ENCODE measurements at places on chromosomes 12 and 14.

DNA sequence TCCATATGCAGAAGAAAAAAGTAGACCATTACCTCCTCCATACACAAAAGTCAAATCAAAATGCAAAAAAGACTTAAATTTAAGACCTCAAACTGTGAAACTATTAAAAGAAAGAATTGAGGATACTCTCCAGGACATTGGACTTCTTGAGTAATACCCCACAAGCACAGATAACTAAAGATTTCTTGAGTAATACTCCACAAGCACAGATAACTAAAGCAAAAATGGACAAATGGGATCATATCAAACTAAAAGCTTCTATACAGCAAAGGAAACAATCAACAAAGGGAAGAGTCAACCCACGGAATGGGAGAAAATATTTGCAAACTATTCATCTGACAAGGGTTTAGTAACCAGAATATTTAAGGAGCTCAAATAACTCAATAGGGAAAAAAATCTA, 427.9 kb downstream of the CCDC91 start:
- no peak for DNase-seq

GRCh38 chr12:74689071-74689655, 151.5 kb downstream of the ATXN7L3B start:
- peak; percentile 52 for DNase-seq

DNA sequence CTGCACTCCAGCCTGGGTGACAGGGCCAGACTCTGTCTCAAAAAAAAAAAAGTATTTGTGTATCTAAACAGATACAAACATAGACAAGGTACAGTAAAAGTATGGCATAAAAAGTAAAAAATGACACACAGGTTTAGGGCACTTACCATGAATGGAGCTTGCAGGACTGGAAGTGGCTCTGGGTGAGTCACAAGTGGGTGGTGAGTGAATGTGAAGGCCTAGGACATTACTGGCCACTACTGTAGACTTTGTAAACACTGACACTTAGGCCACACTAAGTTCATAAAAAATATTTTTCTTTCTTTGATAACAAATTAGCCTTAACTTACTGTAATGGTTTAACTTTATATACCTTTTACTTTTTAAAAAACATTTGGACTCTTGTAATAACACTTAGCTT, 38.0 kb upstream of the EIF5 start:
- DNase-seq: no peak

DNA sequence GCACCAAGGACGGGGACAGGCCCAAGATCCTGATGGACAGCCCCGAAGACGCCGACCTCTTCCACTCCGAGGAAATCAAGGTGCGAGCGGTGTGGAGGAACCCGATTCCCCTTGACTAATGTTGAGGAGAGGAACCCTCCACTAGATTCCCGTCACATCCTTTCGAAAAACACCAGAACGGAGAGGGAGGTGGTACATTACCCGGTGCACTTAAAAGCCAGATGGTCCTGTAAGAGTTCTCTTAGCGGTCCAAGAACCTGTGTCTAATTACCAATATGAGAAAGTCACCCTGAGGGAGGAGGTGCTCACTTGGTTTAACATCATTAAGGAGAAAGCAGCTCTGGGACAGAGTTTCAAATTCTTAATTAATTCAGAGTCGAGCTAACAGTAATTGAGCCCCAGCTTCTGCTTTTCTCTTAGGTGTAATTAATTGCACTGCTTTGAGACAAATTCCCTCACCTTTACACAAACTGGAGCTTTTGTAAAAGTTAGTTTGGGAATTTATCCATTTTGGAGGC, 450 bp downstream of the PRKAB1 start:
- no peak for DNase-seq

GRCh38 chr12:43826681-43827080, 9.2 kb upstream of the TMEM117 start:
- peak; percentile 7 for DNase-seq

- DNase-seq: no peak
These were observed 207.1 kb downstream of the ANO4 start for GRCh38 chr12:101001669-101002068.

DNA sequence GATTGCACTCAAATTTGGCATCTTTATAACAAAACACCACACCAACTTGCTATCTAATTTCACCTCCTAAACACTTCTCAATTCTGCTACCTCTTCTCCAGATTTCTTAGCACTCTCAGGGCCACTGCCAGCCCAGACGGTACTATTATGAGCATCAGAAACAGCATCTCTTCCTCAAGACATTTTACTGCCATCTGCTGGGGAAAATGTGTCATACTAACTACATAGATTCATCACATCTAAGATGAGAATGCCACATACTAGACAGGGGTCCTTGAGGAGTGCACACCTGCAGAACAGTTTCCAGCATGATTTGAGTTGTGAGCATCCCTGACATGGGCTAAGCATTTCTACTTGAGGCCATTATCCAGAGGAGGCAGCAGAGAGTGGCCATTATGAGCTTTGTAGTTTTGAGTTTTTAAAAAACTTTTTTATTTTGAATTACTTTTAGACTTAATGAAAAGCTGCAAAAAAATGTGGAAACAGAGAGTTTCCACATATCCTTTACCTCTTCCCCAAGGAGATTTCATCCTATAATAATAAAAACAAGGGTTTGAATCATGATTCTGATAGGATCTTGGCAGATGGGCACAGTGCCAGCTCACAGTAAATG, 15.1 kb upstream of the GRIP1 start:
- peak; percentile 79 for DNase-seq

DNA sequence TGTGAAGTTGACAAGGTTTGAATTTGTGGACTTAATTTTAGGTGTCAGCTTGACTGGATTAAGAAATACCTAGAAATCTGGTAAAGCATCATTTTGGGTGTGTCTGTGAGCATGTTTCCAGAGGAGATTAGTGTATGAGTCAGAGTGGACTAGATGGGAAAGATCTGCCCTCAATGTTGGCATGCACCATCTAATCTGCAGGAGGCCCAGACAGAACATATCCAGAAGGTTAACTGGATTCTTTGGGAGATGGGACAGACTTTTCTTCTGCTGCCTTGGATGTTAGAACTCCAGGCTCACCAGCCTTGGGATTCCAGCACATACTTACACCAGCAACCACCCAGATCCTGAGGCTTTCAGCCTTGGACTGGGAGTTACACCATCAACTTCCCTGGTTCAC, 14.1 kb downstream of the SGPP1 start:
- peak; percentile 45 for DNase-seq

DNA sequence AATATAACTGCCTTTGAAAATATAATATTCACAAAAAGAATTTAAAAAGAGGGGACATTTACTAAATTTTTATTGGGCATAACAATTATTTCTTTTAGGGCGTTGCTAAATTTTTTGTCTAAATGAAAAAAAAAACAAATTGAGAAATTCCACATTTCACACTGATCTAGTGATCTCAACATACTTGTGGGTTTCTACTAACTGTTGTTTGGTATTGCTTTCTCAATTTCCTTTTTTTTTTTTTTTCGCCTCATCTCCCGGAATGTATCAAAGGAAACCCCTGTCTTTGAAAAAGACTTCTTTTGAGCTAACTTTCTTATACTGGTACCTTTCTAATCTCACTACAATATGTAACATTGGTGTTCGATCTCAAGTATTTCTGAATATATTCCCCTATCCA, at the start of gene CLEC4D:
TSS of gene CLEC4D (plus strand) at position 248 of the 400 bp plus-strand sequence. CDS start 230 bp downstream, outside the sequence.
- no peak for DNase-seq

DNA sequence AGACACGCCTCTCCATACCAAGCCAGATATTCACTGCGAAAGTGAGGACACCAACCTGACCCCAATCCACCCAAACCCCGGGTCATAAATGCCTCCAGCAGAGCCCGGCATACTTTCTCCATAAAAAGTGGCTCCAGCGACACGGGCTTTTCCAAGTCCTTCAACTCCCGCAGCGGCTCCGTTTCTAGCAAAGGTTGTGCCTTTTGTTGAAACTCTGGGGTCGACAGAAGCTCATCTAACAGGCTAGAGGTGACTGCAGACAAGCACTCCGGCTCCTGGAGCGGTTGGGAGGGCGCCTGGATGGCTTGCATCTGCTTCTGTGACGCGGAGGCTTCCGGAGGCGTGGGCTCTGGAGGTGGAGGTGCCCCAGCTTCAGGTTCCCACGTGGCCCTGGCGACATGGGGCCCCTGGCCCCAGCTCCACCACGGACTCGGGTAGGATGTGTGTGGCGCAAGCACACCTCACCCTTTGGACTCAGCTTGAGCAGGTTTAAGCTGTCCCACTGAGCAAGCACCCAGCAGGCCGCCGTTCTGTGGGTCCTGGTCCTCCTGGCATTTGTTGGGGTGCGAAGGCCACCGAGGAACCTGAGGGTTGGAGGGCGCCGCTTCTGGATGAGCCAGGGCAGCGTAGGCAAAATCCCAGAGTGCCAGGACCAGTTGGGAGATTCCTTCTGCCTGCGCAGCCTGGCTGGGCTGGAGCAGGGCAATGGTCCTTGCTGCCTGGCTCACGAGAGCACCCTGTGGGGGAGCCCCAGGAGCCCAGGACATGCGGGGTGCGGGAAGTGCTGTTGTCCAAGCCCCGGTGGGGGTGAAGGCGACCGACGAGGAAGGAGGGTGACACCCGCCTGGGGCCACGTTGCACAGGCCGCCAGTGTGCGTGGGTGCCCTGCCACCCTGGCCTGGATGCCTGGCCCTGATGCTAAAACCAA, 186.3 kb downstream of the ALG10 start:
- no peak for DNase-seq

DNA sequence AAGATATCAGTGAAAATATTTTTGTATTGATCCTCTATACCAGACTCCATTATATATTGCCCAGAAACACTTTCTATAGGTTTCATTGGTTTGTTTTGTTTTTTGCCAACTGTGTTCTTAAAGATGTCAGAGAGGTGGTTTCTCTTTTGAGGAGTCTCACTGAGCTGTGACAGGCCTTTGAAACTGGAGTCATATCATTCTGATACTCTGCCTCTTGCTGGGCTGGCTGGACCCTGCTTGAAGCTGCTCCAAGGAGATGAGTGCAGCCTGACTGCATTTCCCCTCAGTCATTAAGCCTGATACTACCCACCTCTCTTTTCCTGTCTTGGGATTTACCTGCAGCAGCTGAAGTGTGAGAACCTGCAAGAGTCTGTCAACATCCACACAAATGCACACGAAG, 16.4 kb upstream of the TAS2R30 start:
- no peak for DNase-seq

GRCh38 chr12:82912406-82912805, 225.7 kb downstream of the TMTC2 start:
- peak; percentile 18 for DNase-seq

GRCh38 chr12:8950702-8951478, 1.4 kb upstream of the M6PR start:
- DNase-seq: no peak

GRCh38 chr12:49093792-49094159, 825 bp downstream of the DHH start:
- no peak for DNase-seq

GRCh38 chr12:64723630-64724029, 35.6 kb downstream of the GNS start:
- DNase-seq: no peak

GRCh38 chr12:91367234-91367849, 184.7 kb upstream of the DCN start:
- DNase-seq: peak; percentile 42

- DNase-seq: no peak
These were observed 4.7 kb upstream of the CISTR start for GRCh38 chr12:53756300-53757100.

GRCh38 chr12:109264095-109264942, 44.8 kb downstream of the FOXN4 start:
- peak; percentile 55 for DNase-seq

- peak; percentile 91 for DNase-seq
These were observed 117.5 kb downstream of the DYRK2 start for GRCh38 chr12:67765776-67766766.

DNA sequence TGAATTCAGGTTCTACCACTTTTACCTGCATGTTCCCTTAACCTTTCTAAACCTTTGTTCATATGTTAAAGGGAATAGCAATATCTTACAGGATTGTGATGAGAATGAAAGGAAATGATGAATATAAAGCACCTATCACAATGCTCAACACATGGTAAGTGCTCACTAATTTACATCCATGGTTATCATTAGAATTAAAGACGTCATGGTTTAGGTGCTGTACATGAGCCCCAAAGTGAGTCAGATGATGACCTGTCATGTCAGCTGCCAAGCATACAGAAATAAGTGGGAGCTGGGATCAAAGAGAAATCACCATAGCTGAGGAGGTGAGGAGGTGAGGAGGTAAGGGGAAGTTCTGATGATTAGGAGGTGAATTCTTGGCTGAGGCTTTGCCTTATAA, 135.9 kb upstream of the ATP2B1 start:
- no peak for DNase-seq

DNA sequence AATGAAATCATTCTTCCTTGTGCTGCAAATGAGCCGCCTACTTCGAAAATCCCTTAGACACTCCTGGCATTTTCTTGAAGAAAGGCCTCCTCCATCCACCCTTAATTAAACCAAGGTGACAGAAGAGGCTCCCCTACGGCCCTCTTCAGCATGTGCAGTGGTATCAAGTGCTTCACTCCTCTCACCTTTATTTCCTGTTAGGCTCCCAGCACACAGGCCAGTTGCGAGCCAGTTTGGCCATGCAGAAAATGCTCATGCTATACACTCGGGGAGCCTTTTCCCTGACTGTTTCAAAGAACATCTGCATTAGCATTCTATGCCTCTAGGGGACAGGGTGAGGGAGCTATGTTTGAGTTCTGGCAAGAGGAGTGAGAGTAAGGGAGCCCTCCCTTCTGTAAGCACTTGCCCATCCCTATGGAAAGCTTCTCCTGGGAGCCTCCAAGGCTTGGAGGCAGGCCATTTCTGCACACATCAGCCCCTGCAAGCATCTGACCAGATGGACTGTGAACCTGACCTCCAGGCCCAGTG, 291.5 kb downstream of the RPS29 start:
- DNase-seq: no peak

- DNase-seq: peak; percentile 11
These were observed 51.1 kb downstream of the HSPB8 start for GRCh38 chr12:119229837-119230236.

DNA sequence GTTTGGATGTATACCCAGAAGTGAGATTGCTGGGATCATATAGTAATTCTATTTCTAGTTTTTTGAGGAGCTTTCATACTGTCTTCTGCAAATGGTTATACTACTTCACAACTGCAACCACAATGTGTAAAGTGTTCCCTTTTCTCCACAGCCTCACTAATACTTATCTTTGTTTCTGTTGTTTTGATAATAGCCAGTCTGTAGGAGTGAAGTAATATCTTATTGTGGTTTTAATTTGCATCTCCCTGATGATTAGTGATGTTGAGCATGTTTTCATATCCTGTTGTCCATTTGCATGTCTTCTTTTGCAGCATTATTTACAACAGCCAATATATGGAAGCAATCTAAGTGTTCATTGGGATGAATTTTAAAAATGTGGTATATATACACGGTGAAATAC, 29.9 kb downstream of the GABARAPL1 start:
- DNase-seq: no peak

- DNase-seq: no peak
These were observed 708 bp downstream of the FAR2 start for GRCh38 chr12:29149691-29150281.

GRCh38 chr14:90756755-90757345, 59.4 kb downstream of the TTC7B start:
- no peak for DNase-seq

DNA sequence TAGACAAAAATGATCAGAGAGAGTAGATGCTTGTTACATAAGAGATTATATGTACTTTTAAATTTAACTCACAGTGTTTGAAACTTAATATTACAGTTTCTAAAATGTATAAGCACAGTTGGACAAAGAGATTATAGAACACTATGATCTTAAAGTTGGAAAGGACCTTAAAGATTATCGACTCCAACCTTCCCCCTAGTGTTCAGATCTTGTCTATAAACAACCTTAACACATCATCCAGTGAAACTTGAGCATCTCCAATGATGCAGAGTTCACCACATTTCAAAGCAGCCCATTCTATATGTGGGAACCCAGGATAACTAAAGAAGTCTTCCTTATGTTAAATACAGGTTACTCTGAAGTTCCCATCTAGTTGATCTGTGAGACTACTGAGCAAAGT, 480.8 kb downstream of the RMST start:
- no peak for DNase-seq

Data from fibroblast of upper back skin (primary cell).